ENCODE measurements at places on chromosomes 1 and 21.

DNA sequence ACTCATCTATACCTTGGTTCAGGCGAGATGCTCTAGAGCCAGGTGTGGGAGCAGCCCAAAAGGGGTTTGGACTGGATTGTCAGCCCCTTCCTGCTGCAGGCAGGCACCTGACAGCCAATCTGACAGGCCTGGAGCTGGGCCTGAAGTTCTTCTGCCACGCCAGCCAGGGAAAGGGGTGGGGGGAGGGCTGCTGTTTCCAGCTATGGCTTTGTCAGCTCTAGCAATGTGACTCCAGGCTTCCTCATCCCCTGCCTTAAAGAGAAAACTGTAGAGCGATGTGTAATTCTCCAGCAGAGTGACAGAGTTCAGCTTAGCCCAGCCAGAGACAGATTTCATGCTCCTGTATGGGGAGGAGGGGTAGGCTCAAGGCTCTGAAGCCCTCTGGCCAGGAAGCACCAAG is 30.3 kb downstream of the WNT4 start:
- DNase-seq, result no peak

GRCh38 chr1:41349361-41350054 is 11.7 kb upstream of the FOXO6 start:
- no peak for DNase-seq

GRCh38 chr1:215857317-215857716 is 290.2 kb downstream of the KCTD3 start:
- no peak for DNase-seq

GRCh38 chr1:24051206-24051945 is 60.6 kb downstream of the MYOM3 start:
- no peak for DNase-seq

Data from activated T-cell treated with anti-CD3 and anti-CD28 coated beads, Interleukin-2, amount 50 U/mL, for 72 hours (primary cell).